Uterus (tissue), 4 donors: ENCODE measurements at places on chromosomes 4 and X. TPM values are rescaled to one million over a fixed set of nuclear protein-coding genes. Genes with fewer than 3 reads are reported as not detected.

DNA sequence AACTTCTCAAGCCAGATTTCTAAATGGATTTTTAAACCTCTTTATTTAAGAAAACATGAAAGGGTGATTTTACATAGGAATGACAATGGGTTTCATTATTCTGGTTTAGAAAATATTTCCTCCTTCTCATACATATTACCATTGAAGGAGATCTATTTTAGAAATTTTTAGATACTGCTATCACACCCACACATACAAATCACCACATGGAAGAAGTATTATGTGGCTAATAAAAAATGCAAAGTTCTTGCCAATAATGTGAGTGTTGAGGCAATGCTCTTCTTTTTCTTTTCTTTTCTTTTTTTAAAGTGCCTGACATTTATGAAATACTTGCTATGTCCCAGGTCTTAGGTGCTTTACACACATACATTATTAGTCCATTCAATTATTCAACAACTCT is 6.8 kb downstream of the STAP1 start:
- no peak for DNase-seq

DNA sequence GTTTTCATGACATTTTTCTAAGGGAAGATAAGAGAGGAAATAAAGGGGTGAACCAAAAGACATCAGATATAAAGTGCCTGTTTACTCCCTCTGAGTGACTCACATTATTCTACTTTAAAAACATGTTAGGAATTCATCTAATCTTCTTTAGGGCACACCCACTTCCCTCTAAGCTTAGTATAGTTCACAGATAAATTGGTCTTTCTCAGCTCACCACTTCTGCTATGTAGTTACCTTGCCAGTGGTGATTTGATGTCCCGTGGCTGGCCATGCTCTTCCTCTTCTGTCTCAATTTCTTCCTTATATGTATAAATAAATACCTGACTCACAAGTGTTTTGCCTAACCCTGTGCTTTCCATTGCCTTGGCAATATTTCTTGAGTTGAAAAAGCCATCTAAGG is 96.8 kb downstream of the PDLIM5 start:
- no peak for DNase-seq

GRCh38 chr4:82721819-82722423 is 76.7 kb downstream of the SCD5 start:
- DNase-seq: no peak

The CXCL3 gene
- not detected for total RNA-seq

GRCh38 chrX:100979881-100980607 is 10.5 kb downstream of the ARL13A start:
- no peak for DNase-seq

DNA sequence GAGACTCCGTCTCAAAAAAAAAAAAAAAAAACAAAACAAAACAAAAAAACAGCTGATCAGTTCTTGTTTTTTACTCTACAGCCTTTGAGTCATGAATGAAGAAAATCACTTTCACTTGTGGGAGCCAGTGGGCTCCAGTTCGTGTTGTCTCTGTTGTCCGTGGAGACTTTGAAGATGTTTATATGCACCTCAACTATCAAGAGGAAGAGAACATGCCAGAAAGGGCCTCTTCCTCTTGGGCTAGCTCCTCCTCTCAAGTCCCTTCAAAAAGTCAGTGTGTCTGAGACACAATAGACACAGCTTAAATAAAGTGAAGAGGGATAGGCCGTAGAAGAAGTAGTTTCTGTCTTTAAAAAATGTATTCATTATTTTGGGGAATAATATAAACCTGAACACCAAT is 182.7 kb downstream of the KDR start:
- no peak for DNase-seq

DNA sequence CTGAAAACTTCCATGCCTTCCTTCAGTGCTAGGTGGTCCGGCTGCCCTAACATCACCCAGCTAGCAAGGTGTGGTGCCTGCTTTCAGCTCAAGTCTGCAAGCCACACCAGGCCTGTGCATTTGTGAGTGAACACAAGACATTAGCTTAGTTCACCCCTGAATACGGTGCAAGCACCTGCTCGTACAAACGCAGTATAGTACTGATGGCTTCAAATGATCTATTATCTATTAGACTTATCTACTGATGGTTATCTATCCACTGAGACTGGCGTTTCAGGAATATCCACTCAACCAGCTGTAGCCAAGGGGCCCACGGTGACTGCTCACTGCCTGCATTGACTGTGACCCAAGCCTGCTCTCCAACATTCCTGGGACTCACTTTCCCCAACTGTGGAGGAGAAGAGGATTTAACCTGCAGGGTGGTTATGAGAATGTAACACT is 155.9 kb downstream of the SHOX start:
- DNase-seq: no peak

DNA sequence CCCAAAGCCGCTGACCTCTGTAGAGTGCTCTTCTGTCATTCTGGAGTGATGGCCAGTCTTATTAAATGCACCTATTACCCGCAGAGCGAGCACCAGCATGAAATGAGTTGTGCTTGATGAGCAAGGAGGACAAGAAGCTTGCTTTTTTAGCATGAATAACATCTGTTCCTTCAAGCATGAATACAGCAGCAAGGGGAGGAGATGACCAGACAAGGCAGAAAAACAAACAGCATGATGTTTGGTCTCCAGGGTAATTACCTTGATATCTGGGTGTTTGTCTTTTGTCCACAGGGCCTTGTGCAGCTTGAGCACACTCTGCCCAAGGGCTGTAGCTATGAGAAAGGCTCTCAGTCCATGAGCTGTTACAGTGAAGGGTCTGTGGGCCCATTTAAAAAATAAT is 324.8 kb upstream of the DDX53 start:
- no peak for DNase-seq

The SMIM9 gene
- total RNA-seq: not detected
